IPS DF 6.9 (cell line): ENCODE measurements at places on chromosomes 2 and 18.

DNA sequence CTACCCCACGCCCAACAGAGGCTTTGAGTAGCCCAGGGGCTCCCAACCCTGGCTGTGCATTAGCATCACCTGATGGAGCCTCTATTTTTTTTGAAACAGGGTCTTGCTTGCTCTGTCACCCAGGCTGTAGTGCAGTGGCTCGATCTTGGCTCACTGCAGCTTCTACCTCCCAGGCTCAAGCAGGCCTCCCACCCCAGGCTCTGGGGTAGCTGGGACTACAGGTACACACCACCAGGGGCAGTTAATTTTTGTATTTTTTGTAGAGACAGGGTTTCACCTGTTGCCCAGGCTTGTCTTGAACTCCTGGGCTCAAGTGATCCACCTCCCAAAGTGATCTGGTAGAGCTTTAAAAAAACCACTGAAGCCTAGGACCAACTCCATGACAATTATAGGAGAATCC, 394.8 kb upstream of the ATP5MC3 start:
- no peak for DNase-seq

DNA sequence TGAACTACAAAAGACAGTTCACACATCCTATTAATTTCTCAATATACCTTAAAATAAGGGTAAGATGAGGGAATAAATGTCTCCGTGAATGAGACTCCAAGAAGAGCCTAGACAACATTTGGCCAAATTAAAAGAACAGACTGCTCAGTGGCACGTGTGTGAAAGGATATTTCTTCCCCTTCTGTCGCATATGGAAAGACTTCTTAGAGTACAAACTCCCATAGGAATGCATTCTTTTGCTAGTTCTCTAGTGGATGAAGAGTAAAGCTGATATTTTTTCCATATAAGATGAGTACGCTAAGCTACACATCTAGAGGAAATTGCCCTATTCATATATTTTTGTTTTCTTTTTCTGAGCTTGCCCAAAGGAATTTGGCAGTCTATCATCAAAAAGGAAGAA, 710.0 kb upstream of the ID2 start:
- DNase-seq: no peak

GRCh38 chr2:46676198-46676597, 196.8 kb downstream of the TMEM247 start:
- DNase-seq: no peak

GRCh38 chr2:86293612-86294011, 43.8 kb downstream of the REEP1 start:
- DNase-seq: no peak

DNA sequence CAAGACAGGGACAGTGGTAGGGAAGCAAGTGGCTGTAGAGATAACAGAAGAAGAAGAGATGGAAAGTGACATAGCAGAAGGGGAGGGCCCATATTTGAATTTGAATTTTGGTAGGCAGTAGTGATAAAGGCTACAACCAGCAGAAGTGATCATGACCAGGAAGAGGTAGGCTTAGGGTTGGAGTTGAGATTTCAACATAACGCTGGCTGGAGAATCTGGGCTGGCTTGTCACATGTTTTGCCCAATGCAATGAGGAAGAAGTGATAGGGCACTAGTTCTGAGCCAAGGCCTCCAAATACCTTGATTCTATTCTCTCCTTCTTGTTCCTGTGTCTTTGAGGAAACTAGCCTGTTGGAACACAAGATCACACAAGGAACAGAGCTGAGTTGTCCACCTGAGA, 69.4 kb downstream of the SCG2 start:
- no peak for DNase-seq

DNA sequence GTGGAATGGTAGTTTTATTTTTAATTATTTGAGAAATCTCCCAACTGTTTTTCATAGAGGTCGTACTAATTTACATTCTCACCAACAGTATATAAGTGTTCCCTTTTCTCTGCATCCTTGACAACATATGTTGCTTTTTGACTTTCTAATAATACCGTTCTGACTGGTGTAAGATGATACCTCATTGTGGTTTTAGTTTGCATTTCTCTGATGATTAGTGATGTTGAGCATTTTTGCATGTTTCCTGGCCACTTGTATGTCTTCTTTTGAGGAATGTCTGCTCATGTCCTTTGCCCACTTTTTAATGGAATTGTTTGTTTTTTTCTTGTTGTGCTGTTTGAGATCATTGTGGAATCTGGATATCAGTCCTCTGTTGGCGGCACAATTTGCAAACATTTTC, 242.5 kb downstream of the ZNF521 start:
- no peak for DNase-seq

DNA sequence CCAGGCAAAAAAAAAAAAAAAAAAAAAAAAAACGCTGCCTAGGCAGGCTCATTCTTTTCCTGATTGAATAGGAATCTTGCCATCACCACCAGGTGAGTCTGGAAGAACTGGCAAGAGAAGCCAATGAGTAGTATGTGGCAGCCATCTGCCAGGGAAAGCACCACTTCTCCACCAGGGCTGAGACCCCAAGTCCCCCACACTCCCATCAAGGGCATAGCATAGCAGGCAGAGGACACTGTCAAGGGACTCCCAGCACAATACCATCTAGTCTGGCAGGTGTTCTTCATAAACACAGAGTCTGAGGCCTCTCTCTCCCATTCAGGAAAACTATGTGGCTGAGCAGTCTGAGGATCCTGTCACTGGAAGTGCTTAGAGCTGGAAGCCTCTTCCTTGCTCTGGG, 538.1 kb upstream of the DSEL start:
- no peak for DNase-seq

DNA sequence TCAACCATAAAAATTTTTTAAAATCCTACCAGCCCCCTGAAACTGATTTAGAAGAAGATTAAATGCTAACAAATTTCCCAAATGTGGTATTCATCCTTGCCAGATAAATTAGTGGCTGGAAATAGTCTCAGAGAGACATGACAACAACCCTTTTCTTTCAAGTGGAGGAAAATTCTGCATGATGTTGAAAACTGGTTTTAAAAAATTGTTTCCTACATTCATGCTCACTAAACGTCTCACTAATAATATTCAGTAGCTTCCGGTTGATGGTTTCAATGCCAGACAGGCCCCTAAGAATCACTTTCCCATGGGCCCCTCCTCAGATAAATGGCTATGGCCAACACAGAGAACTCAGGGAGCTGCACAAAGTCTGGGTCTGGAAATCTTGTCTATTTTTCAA, 43.2 kb downstream of the NCKAP5 start:
- no peak for DNase-seq

- no peak for DNase-seq
Observed at GRCh38 chr18:42185486-42185885, 230.5 kb downstream of the PIK3C3 start.

DNA sequence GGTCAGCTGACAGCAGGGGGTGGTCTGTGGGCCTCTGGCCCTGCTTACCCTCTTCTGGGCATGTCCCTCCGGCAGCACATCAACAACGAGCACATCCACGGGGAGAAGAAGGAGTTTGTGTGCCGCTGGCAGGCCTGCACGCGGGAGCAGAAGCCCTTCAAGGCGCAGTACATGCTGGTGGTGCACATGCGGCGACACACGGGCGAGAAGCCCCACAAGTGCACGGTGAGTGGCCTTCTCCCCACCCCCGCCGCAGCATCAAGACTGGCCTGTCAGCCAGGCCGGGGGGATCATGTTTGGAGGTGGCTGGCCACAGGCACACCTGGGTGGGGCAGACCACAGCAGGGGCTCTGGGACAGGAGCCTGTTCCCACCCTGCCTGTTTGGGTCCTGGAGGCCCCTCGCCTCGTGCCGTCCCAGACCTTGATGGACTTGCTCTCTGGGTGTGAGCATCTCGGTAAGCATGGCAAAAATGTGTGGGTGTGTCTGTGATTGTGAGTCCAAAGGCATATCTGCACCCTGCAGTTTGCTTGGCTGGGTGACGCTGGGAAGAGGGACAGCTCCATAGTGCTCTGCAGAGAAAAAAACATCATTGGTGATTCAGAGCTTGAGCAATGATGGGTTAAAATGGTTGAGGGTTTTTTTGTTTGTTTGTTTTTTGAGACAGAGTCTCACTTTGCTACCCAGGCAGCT, 242.8 kb downstream of the GLI2 start:
- no peak for DNase-seq

GRCh38 chr2:88832311-88832991, 141.0 kb downstream of the RPIA start:
- no peak for DNase-seq

DNA sequence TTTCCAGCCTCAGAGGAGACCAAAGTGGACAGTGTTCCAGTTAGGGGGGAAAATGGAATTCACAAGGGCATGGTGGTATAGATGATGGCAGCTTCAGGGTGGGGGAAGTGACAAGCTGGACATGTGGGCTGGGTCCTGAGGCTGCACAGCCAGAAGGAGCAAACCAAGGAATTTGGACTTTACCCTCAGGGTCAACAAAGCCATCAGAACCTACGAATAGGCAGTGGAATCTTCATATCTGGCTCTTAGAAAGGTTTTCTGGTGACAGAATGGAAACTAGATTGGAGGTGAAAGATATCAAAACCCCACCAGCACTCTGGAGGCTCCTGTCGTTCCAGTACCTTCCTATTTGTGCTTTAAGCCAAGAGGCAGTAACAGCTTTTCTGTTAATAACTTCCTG, 127.1 kb downstream of the SETBP1 start:
- DNase-seq: no peak

DNA sequence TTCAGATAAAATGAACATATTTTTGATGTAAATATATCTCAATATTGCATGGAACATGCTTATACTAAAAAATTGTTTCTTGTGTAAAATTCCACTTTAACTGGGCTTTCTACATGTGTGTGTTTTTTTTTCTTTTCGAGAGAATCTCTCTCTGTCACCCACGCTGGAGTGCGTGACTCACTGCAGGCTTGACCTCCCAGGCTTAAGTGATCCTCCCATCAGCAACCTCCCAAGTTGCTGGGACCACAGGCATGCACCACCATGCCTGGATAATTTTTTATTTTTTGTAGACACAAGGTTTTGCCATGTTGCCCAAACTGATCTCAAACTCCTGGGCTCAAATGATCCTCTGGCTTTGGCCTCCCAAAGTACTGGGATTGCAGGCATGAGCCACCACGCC, 254.6 kb downstream of the LOXHD1 start:
- DNase-seq: no peak

GRCh38 chr2:98799375-98800329, 68.7 kb upstream of the MGAT4A start:
- DNase-seq: no peak

GRCh38 chr18:10892786-10893185, 256.6 kb downstream of the PIEZO2 start:
- DNase-seq: no peak

DNA sequence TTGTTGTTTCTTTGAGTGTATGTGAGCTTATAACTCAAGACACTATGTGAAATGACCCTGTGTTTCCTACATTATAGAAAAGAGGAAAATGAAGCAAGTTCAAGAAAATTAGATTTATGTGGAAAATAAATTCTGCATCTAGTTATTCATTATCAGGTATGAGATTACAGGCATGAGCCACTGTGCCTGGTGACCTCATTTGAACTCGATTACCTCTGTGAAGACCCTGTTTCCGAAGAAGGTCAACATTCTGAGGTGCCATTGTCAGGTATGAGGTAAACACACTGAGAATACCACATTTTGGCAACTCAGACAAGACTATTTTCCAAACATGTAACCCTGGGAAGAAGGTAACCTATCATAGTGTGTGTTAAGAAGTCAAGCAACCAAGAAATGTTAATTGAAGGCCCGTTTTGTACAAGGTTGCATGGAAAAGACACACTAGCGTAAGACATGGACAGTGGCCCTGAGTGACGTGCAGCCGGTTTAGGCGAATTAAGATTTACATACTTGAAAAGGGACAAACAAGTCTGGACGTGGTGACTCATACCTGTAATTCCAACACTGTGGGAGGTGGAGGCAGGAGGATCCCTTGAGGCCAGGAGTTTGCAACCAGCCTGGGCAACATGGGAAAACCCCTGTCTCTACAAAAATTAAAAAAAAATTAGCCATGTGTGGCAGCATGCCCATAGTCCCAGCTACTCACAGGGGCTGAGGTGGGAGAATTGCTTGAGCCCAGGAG, 186.6 kb downstream of the NEDD4L start:
- DNase-seq: no peak

DNA sequence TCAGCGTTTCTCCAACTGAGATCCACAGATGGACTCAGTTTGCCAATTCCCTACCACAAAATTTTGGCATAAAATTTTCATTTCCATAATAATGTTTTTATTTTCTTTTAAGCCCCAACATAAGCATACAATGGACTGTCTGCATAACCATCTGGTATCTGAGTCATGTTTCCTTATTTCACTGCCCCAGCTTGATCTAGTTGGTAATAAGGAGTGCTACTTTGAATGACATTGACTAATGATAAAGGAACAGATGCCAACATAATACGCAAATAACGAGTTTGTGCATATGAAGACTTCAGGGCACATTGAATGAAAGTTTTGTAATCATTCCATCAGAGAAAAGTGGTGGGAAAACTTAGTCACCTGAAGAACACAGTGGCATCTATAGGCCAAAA, 8.8 kb upstream of the MBD2 start:
- no peak for DNase-seq

GRCh38 chr2:241859436-241860183, 916 bp upstream of the PDCD1 start:
- no peak for DNase-seq

GRCh38 chr2:207164006-207164831, 1.5 kb downstream of the KLF7 start:
- DNase-seq: no peak

DNA sequence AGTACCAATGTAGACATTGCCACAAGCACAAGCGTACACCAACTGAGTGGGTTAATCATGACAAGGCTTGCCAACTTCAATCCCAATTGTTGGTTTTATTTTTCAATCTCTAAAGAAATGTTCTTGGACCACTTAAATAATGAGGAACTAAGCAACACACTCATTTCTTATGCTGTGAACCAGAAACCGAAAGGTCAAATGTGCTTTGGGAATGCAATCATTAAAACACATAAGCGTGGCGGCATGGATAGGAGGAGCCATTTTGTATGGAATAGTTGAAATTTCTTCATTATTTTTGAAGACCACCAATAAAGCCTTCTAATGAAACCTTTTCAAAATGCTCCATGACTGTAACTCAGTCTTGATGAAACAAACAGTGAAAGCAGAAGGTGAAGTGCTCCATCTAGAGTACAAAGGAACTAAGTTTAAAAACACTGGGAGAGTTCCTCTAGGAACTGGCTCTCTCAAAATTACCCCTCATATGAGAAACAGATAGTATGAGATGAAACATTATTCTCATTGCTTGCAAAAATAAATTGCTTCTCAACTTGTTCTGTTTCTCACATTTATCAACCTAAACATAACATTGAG, 113.2 kb upstream of the CHST9 start:
- no peak for DNase-seq

GRCh38 chr2:20349513-20349921, 1.1 kb downstream of the PUM2 start:
- DNase-seq: no peak

DNA sequence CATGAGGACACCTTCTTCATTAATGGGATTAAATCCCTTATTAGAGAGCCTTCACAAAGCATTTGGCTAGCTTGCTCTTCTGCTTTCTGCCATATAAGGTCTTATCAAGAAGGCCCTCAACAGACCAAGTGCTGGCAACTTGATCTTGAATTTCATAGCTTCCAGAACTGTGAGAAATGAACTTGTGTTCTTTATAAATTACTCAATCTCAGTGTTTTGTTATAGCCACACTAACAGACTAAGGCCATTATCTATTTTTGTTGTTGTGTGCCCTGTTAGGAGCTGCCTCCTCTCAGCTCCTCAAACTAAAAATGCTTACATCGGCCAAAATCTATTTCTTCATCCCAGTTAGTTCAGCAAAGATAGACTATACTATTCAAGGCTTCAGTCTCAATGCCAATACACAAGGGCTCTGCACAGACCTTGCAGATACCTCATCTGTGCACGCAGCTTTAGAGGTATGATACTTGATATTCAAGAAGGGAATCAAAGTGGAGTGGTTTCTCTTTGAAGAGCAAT, 182.9 kb downstream of the GPD2 start:
- no peak for DNase-seq
